ENCODE measurements at places on chromosomes 6 and 20. TPM values are rescaled to one million over a fixed set of nuclear protein-coding genes. Genes with fewer than 3 reads are reported as not detected.

C6orf58 gene
- 0.15 TPM for total RNA-seq

BNIP5 gene
- total RNA-seq, result not detected

DDX43 gene
- total RNA-seq, result not detected

TSHZ2 gene
- total RNA-seq, result not detected

ERVFRD-1 gene
- total RNA-seq, result not detected

ADGRF4 gene
- 9.6 TPM for total RNA-seq

SLC22A16 gene
- total RNA-seq, result not detected

C20orf202 gene
- total RNA-seq, result not detected

BEND6 gene
- 1.4 TPM for total RNA-seq

FERMT1 gene
- 17.4 TPM for total RNA-seq

BTNL2 gene
- total RNA-seq, result not detected

LY6G6C gene
- not detected for total RNA-seq

SEMG2 gene
- total RNA-seq, result not detected

PLTP gene
- total RNA-seq, result 1.9 TPM
